Esophagus mucosa (tissue), 1 donor: ENCODE measurements at places on chromosomes 2 and 18. TPM values are rescaled to one million over a fixed set of nuclear protein-coding genes. Genes with fewer than 3 reads are reported as not detected.

- peak; percentile 64 for ATAC-seq
Observed at GRCh38 chr2:47344890-47345589, 57.9 kb upstream of the MSH2 start.

The DNAJC5G gene
- not detected for total RNA-seq

The UGT1A8 gene
- 0.16 TPM for total RNA-seq

The BOLL gene
- not detected for total RNA-seq

- no peak for ATAC-seq
Observed at GRCh38 chr2:230865766-230866755, 1.3 kb downstream of the ITM2C start.

The RABL2A gene
- 5.3 TPM for total RNA-seq

- no peak for ATAC-seq
Observed at GRCh38 chr2:117360586-117360985, 453.9 kb upstream of the DDX18 start.

DNA sequence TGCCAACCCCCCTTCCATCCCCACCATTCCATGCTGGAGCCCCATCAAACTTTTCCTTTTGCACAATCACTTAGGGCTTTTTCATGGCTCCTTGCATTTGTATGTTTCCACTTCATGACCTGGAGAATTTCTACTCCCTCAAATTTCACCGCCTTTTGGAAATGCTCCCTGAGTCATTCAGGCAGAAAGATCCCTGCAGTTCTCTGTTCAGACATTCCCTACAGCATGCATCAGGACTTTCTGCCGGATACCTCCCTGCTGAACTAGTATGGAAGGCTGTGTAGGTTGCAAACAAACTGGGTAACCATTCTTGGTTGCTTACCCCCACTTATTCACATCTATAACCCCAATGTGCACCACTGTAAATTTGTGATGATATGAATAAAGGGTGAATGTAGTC lies 389.6 kb upstream of the CELF4 start:
- ATAC-seq: no peak

DNA sequence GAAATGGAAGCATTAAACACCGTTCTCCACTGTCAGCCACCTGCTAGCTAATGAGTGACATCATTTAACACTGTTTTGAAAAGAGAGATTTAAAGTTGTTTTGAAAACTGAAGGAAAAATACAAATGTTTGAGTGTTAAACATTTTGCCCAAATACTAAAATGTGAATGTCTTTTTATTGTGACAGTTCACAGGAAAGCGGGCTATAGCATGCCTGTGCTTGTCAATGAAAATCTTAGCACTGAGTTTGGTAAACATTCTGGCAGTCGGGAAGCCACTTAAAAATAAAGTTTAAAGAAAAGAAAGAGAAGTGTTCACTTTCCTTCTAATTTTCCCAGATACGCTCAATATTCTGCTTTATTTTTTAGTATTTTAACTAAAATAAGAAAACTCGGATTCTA lies 40.3 kb upstream of the SMIM21 start:
- no peak for ATAC-seq

DNA sequence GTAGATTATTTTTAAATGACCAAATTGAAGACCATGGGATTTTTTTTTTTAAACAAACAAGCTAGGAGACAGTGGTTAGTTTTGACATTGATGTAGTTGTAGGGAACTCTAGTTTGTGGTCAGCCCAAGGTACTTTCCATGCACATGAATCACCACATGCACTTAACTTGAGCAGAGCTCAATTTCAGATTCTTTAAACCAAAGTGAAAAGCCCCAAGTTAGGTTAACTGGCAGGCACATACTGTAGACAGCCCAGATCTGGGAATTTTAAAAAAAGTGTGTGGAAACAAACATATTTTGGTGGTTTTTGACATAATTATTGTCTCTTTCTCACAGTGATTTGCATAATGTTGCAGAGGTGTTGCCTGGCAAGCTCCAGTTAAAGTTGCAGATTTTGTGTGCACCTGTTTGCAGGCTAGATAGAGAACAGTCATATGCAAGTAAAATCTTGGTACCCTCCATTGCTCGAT lies 88.4 kb downstream of the BCL2L11 start:
- peak; percentile 36 for ATAC-seq

GRCh38 chr2:142165790-142166189 lies 35.0 kb upstream of the LRP1B start:
- peak; percentile 65 for ATAC-seq

DNA sequence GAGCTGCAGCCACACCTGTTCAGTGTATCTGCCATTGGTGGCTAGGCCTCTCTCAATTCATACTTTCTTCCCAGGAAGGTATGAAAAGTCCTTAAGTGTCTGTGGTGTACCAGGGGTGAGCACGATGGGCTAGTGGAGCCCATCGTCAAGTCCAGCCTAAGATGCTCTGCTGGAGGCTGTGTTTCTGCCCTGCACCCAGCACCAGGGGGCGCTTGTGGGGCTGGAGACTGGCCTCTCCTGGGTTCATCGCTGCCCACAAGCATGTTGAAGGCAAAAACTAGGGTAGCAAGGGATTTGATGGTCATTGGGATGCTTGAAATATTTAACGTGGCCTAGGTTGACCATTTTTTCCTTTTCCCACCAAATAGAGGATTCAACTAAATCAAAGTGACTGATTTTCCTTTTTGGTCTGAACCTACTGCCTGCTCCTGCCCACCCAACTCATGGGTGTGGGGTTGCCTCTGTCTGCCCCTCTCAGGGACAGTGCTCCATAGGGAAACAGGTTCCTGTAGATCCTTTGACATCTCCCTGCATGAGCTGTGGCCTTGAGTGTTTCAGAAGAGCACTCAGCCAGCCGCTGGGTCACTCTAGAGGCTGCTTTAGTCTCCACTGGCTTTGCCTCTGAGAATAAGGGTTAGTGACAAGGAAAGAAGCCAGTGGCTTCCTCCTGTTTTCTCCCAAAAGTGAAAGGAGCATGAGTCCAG lies 59.0 kb downstream of the TPGS2 start:
- ATAC-seq: no peak

The FRZB gene
- total RNA-seq: 0.32 TPM

DNA sequence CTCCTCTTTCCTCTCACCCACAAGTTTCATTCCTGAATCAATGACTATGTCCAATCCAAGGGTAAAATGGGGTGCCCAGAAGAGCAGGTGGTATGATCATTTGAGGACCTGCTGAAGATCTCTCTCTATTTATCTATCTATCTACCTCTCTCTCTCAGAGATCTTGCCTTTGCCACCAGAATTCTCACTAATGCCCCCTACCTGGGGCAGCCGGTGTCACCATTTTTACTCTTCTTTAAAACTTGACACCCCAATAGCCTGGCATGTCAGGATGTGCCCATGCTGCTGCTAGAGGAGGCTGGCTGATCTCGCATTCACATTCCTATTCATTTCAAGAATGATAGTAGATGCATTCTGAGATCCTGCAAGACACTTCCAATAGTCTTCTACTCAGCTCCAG lies 24.3 kb upstream of the RPIA start:
- ATAC-seq: no peak

DNA sequence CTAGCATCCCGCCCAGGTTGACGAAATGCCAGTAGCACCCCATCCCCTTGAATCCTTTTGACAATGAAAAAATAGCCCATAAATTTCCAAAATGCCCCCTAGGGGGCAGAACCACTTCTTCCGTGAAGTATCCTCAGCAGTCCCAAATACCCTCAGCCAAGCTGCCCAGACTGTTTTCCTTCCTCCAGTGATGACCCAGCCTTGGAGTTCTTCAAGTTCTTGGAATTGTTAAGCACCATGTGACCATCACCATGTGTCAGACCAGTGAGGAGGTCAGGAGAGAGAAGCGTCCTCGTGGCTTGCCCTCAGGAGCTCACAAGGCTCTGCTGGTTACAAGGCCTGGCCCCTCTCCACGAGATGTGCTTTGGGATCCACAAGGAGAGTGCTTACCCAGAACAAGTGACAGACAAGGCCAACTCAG lies 1.4 kb upstream of the SLC23A3 start:
- peak; percentile 27 for ATAC-seq

DNA sequence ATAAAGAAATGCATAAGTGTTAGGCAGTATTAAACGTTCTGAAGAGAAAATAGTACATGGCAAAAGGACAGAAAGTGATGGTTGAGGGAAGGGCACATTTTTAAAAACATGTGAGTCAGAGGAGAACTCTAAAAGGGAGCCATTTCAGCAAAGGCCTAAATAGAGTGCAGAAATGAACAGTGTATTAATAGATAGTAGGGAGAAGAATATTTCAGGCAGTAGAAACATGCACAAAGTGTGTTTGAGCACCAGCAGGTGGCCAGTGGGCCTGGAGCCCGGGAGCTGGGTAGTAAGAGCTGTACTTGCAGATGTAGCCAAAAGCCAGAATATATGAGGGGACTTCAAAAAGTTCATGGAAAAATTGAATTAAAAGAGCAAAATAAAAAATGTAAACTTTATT lies 288.1 kb upstream of the FIGN start:
- ATAC-seq: no peak

GRCh38 chr2:146125551-146125950 lies 1605.6 kb upstream of the ZEB2 start:
- ATAC-seq: no peak

GRCh38 chr2:23673830-23674679 lies 252.9 kb downstream of the ATAD2B start:
- no peak for ATAC-seq

- ATAC-seq: no peak
Observed at GRCh38 chr2:3637692-3638455, 20.1 kb upstream of the ALLC start.

The PPP1CB gene
- total RNA-seq: 327 TPM

- peak; percentile 68 for ATAC-seq
Observed at GRCh38 chr2:203412546-203413331, 84.5 kb downstream of the ABI2 start.

The KCNS3 gene
- total RNA-seq: 3.4 TPM

DNA sequence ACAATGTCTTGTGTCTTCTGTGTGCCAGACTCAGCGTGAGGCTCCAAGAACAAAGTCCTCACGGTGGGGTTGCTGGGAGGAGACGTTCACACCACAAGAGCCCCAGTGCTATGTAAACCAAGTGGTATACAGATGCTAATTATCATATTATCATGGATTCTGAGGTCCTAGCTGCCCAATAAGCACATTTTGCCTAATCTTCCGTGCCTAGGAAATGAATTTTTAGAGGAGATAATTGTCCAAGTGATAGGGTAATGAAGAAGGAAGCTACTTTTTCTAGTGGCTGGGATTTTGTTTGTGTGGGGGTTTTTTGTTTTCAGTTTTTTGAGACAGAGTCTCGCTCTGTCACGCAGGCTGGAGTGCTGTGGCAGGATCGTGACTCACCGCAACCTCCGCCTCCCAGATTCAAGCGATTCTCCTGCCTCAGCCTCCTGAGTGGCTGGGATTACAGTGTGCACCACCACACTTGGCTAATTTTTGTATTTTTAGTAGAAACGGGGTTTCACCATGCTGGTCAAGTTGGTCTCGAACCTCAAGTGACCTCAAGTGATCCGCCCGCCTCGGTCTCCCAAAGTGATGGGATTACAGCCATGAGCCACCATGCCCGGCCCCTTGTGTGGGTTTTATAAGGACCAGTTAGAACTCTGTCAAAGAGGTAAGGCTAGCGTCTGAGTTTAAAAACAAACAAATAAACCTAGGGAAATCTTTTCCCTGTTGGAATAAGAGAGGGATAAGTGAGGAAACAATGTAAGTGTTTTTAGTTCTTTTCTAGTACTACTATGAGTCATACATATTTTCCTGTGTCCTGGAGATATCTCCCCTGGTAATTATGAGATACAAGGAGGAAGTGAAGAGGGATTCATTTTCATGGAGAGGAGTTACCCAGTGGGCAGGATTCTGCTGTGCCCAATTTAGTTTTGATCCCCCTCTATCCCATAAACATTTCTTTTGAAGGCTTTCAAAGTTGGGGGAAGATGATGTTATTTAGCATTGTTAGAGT lies 9.5 kb upstream of the SMAD7 start:
- ATAC-seq: no peak

- no peak for ATAC-seq
Observed at GRCh38 chr2:46239847-46240181, 57.4 kb upstream of the EPAS1 start.

- no peak for ATAC-seq
Observed at GRCh38 chr2:212245880-212246279, 292.7 kb downstream of the ERBB4 start.

The IL1RL2 gene
- 8.1 TPM for total RNA-seq

DNA sequence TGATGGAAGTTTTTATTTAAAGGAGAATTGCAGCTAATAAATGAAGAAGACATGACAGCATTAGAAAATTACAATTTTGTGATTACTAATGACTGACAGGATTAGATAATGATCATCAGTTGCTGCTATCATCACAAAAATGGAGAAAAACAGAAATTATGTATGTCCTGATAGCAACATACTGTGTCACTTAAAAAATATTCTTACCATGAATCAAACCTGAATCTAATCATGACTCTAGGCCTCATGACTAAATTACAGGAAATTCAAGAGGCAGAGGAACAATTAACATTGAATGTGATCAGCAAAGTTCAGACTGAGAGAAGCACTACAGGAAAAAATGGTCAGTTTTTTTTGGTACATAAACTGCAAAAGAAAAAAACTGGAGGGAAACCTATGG lies 147.8 kb downstream of the PMAIP1 start:
- no peak for ATAC-seq

The MARS2 gene
- 5.7 TPM for total RNA-seq

The CXCR2 gene
- total RNA-seq: 18.7 TPM

The CENPO gene
- 8.7 TPM for total RNA-seq

- ATAC-seq: no peak
Observed at GRCh38 chr18:40249390-40250080, 1705.5 kb upstream of the PIK3C3 start.

DNA sequence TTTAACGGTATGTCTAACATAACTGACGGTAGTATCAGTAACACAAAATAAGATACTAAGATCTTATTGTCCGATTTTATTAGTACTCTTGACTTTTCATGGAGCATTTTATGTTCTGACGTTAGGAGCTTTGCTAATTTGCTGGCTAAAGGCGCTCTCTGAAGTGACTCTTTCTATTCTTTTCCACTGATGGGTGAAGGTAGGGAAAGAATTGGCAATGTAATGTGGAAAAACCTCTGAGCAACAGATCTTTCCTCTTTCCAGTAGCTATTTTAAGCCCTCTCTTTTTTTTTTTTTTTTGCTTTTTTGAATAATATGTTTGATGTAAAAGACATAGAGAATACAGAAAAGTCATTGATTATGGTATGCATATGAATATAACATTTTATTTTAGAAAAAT lies 4.6 kb downstream of the CCNYL1 start:
- no peak for ATAC-seq

GRCh38 chr2:238059505-238059904 lies 1.3 kb upstream of the SCLY start:
- ATAC-seq: no peak

DNA sequence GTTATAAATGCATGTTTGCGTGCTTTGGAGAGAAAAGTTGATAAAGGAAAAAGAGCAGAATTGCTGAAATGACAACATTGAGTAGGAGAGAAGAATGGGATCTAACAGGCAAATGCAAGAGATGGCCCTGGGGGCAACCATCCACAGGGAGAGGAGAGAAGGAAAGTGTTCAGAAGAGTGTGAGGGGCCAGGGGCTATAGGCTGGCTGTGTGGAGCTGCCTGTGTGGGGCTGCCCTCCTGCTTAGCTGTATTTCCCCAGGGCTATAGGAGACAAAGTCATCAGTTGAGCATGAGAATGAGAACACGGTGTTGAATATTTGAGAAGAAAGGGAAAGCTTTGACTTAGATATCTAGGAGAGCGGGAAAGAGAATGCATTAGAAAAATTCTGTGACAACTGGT lies 572.0 kb downstream of the SOX11 start:
- ATAC-seq: no peak

GRCh38 chr2:190677255-190677654 lies 28.4 kb downstream of the NAB1 start:
- no peak for ATAC-seq

The LRRC30 gene
- total RNA-seq: not detected

GRCh38 chr2:4914551-4914950 lies 777.6 kb upstream of the SOX11 start:
- no peak for ATAC-seq
